ENCODE measurements at places on chromosomes 1 and 21. TPM values are rescaled to one million over a fixed set of nuclear protein-coding genes. Genes with fewer than 3 reads are reported as not detected.
A peak's percentile ranks its signal among the peaks of the same experiment; 100 is the strongest.

DNA sequence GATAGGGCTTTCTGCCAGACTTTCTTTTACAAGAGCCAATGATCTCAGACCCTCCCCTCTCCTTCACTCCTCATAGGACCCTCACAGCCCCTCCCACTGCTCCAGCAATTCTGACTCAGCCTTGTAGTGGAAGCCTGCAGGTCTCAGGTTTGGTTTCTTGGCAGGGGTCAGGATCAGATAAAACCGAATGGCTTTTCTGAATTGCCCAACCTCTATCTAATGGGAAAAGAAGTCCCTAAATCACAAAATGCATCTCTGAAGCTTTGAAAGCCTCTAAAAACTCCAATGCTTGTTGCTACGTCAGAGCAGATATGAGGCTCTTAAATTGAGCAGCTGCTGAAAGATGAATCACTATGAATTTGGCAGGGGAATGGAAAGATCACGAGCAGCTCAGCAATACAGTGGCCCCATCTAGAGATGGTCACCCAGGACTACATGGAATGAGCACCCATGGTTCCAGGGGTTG is 74.5 kb downstream of the NID1 start:
- no peak for ATAC-seq

- ATAC-seq, result peak; percentile 69
Observed at GRCh38 chr1:209168204-209168603, 415.3 kb upstream of the CAMK1G start.

DNA sequence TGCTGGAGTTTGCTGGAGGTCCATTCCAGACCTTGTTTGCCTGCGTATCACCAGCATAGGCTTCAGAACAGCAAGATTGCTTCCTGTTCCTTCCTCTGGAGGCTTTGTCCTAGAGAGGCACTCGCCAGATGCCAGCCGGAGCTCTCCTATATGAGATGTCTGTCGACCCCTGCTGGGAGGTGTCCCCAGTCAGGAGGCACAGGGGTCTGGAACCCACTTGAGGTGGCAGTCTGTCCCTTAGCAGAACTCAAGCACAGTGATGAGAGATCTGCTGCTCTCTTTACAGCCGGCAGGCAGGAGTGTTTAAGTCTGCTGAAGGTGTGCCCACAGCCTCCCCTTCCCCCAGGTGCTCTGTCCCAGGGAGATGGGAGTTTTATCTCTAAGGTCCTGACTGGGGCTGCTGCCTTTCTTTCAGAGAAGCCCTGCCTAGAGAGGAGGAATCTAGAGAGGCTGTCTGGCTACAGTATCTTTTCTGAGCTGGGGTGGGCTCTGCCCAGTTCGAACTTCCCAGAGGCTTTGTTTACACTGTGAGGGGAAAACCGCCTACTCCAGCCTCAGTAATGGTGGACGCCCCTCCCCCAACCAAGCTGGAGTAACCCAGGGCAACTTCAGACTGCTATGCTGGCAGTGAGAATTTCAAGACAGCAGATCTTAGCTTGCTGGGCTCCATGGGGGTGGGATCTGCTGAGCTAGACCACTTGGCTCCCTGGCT is 205.0 kb downstream of the GPR52 start:
- ATAC-seq, result no peak

GRCh38 chr1:72230746-72231145 is 51.6 kb downstream of the NEGR1 start:
- ATAC-seq, result no peak

DNA sequence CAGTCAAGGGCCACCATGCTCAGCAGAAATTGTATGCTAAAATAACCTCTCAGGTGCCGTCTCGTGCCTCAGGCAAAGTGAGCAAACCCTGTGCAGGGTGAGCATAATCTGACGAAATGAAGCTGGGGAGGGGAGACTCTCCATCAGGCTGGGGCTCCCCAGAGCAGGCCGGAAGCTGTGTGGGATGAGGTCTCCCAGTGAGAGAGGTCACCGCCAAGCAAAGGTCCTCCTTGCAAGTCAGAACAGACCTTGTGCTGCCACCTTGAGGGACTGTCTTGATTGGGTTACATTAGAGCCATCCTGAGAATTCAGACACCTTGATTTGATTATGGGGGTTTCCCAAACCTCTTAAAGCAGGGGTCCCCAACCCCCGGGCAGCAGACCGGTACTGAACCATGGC is 64.2 kb downstream of the ZNF684 start:
- no peak for ATAC-seq

- no peak for ATAC-seq
Observed at GRCh38 chr21:29193072-29193471, 62.6 kb downstream of the MAP3K7CL start.

GRCh38 chr1:187433598-187433997 is 604.8 kb downstream of the PLA2G4A start:
- no peak for ATAC-seq

DNA sequence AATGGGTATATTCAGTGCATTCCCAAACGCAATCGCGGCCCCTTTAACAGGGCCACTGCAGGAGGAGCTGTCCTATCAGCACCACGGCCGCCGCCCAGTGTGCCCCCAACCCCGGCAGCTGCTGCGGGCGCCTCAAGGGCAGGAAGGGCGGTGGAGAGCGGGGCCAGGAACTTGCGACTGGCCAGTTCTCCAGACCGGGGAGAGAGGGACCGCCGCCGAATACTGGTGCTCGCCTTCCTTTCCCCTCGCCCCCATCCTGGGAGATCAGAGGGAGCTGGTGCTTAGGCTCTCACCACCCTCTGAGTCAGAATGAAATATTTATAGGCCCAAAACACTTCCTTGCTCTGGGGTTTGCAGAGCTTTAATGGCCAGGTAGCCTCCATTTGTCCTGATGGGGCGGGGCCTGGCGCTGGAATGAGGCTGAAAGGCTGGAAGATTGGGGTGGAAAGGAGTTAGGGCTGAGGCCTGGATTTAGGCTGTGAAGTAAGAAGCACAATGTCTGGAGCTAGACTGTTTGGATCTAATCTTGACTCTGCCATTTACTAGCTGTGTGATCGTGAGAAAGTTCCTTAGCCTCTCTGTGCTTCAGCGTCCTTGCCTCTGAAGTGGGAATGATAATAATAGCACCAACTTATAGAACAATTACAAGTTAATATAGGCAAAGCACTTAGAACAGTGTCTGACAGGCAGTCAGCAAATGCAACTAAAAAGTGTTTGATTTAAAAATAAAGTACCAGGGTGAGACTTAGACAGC is 75.5 kb downstream of the NAV1 start:
- no peak for ATAC-seq

- no peak for ATAC-seq
Observed at GRCh38 chr1:211520641-211521040, 28.7 kb upstream of the RD3 start.

DNA sequence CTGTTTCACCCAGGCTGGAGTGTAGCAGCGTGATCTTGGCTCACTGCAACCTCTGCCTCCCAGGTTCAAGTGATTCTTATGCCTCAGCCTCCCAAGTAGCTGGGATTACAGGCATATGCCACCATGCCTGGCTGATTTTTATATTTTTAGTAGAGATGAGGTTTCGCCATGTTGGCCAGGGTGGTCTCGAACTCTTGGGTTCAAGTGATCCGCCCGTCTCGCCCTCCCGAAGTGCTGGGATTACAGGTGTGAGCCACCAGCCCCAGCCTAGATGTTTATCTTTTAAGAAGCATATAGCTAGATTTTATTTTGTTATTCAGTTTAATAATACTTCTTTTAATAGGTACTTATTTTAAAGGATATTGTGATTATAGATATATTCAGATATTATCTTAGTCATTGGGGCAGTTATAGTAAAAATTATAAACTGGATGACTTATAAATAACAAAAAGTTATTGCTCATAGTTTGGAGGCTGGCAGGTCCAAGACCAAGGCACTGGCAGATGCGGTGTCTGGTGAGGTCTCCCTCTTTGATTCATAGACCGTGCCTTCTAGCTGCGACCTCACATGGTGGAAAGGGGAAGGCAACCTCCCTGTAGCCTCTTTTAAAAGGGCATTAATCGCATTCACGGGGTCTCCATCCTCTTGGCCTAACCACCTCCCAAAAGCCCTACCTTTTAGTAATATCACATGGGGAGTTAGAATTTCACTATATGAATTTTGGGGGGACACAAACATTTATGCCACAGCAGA is 3.1 kb upstream of the KCNE2 start:
- ATAC-seq, result no peak

DNA sequence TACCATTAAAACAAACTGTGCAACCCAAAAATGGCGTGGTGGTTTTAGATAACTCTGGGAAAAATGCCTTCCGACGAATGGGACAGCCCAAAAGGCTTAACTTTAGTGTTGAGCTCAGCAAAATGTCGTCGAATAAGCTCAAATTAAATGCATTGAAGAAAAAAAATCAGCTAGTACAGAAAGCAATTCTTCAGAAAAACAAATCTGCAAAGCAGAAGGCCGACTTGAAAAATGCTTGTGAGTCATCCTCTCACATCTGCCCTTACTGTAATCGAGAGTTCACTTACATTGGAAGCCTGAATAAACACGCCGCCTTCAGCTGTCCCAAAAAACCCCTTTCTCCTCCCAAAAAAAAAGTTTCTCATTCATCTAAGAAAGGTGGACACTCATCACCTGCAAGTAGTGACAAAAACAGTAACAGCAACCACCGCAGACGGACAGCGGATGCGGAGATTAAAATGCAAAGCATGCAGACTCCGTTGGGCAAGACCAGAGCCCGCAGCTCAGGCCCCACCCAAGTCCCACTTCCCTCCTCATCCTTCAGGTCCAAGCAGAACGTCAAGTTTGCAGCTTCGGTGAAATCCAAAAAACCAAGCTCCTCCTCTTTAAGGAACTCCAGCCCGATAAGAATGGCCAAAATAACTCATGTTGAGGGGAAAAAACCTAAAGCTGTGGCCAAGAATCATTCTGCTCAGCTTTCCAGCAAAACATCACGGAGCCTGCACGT is 82.1 kb downstream of the PRDM2 start:
- ATAC-seq, result peak; percentile 42

- no peak for ATAC-seq
Observed at GRCh38 chr1:55069280-55069679, 29.9 kb downstream of the PCSK9 start.

DNA sequence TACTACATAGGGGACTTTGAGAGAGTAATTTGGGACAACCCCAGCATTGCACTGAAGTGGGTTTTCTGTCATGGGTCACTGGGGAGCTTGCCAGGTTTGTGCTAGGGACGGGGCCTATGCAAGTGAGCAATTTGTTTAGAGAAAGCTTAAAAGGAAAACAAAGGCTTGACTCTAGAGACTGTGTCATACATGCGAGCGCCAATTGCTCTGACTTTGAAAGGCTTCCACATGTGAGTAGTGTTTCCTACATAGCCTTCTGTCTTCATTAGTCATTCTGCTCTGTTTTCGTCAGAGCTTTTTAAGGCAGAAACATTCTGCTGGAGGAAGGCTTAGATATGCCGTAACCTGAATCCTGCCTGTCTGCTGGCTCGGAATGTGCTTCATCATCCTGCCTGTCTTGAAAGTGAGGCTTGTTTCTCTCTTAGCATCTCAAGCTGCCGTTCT is 28.4 kb downstream of the TRIM45 start:
- peak; percentile 97 for ATAC-seq

DNA sequence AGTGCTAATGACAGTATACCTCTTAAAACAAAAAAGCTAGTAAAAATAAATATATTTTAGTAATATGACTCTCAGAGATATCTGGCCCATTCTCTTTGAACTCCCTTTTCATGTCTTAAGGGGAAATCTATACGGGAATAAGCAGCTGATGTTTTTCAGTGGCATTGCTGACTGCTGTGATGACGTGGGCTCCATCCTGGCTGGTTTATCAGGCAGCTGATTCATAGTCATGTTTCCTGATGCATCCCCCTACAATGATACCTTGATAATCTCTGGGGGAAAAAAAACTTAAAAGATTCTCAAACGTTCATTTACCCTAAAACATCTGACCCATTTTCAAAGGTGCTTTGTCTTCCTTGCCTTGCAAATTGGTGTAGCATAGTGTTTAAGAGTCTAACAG is 53.8 kb downstream of the ABCA4 start:
- ATAC-seq, result no peak

- no peak for ATAC-seq
Observed at GRCh38 chr1:30471307-30471706, 252.1 kb downstream of the MATN1 start.

- ATAC-seq, result no peak
Observed at GRCh38 chr1:2789164-2789985, 12.1 kb downstream of the TTC34 start.

DNA sequence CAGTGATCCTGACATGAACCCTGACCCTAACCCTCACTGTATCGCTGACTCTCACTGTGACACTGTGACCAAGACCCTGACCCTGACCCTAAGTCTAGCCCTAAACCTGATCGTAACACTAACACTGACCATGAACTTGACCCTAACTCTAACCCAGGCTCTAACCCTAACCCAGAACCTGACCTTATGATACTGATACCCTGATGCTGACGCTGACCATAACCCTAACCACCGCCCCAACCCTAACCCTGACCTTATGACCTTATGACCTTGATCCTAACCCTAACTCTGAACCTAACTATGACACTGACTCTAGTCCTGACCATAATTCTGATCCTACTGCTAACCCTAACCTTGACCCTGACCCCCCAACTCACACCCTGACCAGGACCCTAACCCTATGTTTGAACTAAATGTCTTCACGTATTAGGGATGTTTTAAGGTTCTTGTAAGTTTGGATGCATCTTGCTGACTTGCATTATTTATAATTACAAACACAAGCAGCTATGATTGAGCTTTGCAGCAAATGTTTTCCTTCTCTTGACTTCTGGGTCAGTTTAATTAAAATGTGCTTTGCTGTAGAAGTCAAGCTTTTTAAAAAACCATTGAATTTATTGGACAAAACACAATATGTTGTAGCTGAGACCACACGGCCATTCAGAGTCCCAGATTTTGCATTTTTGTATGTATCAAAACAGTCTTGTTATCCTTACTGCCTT is 23.9 kb upstream of the PRSS38 start:
- ATAC-seq, result no peak

GRCh38 chr1:190633488-190633887 is 155.8 kb upstream of the BRINP3 start:
- ATAC-seq, result no peak

F13B gene
- total RNA-seq, result not detected

PTPRF gene
- 285 TPM for total RNA-seq

SPRR1A gene
- 1,843 TPM for total RNA-seq

GABRD gene
- total RNA-seq, result 0.36 TPM

INAVA gene
- 54.8 TPM for total RNA-seq

LPAR3 gene
- 20.6 TPM for total RNA-seq

PTGFR gene
- total RNA-seq, result 0.24 TPM

TRAF3IP3 gene
- total RNA-seq, result 0.80 TPM

PLEKHN1 gene
- total RNA-seq, result 26.4 TPM

PGBD5 gene
- total RNA-seq, result 6.4 TPM

SMYD2 gene
- total RNA-seq, result 32.1 TPM

CAMK2N1 gene
- total RNA-seq, result 7.7 TPM

CLCA4 gene
- total RNA-seq, result 230 TPM

AQP10 gene
- not detected for total RNA-seq

CD247 gene
- total RNA-seq, result 0.80 TPM

OTUD3 gene
- total RNA-seq, result 4.2 TPM

LCE1E gene
- not detected for total RNA-seq

FCER1G gene
- 0.76 TPM for total RNA-seq

YY1AP1 gene
- 40.3 TPM for total RNA-seq

CR1 gene
- total RNA-seq, result 0.96 TPM

LCE6A gene
- not detected for total RNA-seq

ZNF648 gene
- total RNA-seq, result 0.08 TPM
